ENCODE measurements at places on chromosomes 5 and 9.

DNA sequence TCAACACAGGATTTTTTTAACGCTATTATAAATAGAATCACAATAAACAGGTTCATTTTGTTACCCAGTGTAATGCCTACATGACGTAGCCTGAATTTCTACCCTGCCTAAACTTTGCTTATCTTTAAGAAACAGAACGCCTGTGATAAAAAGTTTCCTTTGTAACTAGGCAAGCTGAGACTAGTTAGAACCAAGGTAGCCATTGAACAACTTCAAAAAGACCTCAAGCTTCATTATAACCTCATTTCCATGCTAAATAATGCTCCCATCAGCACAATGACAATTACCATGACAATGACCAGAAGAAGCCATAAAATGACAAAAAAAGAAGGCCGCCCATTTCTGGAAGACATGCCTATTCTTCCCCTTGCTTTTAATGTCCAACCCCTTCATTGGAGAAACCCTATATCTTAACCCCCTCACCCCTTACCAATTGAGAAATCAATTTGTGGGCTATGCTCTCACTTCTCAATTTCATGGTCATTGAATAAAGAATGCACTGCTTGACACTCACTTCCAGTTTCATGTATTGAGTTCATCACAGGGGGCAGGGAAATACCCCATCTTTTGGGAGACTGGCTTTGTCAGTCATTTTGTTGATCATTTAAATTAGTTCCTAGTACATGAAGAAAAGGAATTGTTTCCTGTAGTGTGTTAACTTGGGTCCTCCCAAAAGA lies 276.8 kb downstream of the MCTP1 start:
- no peak for DNase-seq

- DNase-seq = no peak
Observed at GRCh38 chr5:37248421-37248969, 681 bp downstream of the CPLANE1 start.

- DNase-seq = no peak
Observed at GRCh38 chr5:90981821-90982220, 401.3 kb downstream of the ARRDC3 start.

GRCh38 chr5:89065919-89066318 lies 182.9 kb upstream of the MEF2C start:
- no peak for DNase-seq

DNA sequence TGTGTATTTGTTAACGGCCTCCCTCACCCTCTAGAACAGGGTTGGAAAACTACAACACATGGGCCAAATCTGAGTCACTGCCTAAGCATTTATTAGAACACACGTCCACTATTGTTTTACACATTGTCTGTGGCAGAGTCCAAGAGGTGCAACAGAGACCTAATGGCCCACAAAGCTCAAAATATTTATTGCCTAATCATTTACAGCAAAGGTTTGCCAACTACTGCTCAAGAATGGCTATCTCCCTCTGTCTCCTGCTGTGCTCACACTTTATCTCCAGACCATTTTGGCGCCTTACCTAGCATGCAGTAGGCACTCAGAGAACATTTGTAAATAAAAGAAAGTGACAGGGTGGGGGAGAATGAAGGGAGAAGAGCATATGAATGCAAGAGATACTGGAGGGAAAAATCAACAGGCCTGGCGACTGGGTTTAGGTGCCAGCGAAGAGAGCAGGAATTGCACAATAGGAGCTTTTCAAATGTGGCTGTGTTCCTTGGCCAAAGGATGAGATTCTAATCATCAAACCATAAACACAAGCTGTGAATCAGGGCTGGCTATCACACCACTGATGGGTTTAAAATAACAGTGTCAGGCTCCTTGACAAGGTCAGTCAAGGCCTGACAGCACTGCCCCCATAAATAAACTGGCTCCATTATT lies 80.3 kb downstream of the EPB41L4A start:
- no peak for DNase-seq

DNA sequence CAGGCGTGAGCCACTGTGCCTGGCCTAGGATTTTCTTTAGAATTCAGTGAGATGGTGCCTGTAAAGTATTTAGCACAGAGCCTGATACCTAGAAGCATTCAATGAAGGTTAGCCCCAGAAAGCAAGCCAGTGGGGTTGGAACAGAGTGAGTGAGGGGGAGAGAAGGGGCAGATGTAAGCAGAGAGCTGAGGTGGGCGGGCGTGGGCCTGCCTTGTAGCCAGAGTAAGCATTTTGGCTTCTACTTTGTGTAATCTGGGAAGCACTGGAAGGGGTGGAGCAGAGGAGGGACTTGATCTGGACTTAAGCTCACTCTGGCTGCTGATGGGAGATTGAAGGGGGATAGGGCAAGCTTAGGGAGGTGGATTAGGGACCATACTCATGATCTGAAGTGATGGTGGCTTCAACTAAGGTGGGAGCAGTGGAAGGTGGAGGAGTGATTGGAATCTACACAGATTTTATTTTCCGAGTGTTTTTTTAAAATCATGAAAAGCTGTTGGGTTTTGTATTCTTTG lies 2.6 kb downstream of the EXOSC2 start:
- DNase-seq = no peak

DNA sequence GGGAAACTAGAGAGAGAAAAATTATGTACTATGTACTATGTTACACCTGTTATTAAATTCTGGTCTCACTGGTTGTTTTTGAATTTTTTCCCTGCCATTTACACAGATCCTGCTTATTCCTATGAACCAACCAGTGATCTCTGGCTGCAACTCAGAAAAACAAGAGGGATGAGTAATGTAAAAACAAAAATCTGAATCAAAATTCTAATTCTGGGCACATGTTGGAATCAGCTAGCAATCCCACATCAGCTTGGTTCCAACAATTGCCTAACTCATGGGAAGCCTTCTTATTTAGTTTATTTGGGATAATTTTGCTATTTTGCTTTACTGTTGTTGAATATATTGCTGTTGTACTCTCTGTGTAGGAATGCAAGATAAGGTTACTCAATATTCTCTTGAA lies 78.3 kb downstream of the PLK2 start:
- no peak for DNase-seq

- DNase-seq = no peak
Observed at GRCh38 chr5:135592312-135593045, 13.7 kb upstream of the CXCL14 start.

DNA sequence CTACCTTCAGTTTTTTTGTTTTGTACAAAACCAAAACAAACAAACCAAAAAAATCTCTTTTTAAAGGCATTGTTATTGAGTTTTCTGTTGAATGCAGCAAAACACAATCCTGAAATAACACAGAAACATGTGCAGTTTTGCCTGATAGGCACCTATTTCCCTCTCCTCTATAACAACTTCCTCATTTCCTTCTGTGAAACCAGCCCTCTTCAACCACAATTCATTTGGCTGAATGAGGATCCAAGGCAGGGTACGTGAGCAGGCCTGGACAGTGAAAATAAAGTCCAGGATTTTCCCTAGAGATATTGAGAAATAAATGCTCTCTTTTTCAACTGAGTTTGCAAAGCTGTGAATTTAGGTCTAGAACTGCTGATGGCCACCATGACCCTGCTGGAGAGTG lies 134.8 kb upstream of the LARP1 start:
- no peak for DNase-seq

DNA sequence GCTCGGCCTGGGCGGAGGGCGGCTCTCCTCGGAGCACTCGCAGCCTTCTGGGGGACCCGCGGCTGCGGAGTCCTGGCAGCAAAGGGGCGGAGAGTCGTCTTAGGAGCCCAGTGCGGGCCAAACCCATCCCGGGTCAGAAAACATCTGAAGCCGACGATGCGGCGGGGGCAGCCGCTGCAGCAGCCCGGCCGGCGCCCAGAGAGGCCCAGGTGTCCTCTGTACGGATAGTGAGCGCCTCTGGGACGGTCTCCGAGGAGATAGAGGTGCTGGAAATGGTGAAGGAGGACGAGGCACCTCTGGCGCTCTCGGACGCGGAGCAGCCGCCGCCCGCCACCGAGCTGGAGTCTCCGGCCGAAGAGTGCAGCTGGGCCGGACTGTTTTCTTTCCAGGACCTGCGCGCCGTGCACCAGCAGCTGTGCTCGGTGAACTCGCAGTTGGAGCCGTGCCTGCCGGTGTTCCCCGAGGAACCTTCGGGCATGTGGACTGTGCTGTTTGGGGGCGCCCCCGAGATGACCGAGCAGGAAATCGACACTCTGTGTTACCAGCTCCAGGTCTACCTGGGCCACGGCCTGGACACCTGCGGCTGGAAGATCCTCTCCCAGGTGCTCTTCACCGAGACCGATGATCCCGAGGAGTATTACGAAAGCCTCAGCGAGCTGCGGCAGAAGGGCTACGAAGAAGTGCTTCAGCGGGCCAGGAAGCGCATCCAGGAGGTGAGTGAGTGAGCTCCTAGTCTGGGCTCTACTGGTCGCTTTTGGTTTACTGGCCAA lies 1.2 kb downstream of the JMY start:
- DNase-seq = no peak

DNA sequence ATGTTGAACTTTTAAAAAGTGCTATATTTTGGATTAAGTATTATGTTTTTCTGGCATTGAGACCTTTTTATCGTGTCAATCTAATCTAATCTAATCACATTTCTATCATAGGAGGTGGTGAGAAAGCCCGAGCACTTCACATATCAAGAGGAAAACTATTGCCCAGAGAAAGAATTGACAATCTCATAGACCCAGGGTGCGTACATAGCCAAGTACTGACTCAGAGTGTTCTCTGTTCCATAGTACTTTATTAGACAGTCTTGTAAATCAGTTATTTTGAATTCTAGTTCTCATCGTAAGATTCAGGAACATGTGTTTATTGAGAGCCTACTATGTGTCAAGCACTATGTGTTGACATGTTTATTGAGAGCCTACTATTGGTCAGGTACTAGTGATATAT lies 9.0 kb downstream of the MCCC2 start:
- DNase-seq = no peak

GRCh38 chr9:107044872-107045271 lies 181.9 kb downstream of the ZNF462 start:
- DNase-seq = no peak

DNA sequence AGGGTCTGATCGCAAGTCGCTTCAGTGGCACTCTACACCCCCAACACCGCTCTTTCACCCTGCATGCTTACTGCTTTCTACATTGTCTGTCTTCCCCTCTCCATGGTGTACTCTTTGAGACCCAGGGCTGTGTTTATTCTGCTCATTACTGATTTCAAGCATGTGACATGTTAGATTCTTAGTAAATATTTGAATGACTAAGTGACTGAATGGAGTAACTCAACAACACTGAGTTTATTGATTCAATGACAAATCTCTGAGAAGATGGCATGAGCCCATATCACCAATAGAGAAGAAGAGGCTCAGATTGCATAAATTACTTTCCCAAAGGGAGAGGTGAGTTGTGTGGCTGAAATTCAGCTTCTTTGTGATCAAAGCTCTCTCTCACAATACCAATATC lies 89.7 kb upstream of the OSMR start:
- no peak for DNase-seq

DNA sequence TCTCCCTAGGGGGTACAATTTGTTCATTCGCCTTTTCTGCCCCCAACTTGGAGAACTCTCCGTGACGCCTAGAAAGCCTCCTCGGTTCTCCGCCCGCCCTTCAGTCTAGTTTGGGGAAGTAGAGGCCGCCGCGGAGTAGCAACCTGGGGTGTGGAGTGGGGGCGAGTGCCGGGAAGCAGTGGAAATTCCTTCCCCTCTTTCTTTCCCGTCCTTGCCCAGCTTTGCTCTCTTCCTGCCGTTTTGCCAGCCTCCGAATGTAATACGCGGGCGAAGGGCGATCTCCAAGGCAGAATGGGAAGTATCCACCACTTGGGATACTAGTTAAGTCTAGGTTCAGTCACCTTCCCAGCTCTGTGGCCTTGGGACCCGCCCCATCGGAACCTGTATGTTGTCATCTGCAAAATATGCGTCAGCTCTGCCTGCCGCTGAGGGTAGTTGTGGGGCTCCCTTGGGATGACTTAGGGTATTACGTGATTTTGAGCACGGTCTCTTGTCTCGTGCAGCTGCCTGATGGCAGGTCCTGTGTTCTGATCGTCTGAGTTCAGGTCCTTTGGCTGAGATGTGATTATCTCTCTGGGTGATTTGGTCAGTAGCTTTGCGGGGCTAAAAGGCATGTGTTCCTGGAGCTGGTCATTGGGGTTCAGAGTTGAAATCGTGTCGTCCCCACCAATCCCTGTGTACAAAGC lies 724 bp downstream of the PAM start:
- DNase-seq = peak; percentile 76

- DNase-seq = no peak
Observed at GRCh38 chr5:131959906-131960305, 14.4 kb upstream of the MEIKIN start.

GRCh38 chr9:126561582-126561981 lies 52.1 kb upstream of the LMX1B start:
- DNase-seq = no peak

- DNase-seq = no peak
Observed at GRCh38 chr9:28956116-28956880, 1383.0 kb upstream of the C9orf72 start.

DNA sequence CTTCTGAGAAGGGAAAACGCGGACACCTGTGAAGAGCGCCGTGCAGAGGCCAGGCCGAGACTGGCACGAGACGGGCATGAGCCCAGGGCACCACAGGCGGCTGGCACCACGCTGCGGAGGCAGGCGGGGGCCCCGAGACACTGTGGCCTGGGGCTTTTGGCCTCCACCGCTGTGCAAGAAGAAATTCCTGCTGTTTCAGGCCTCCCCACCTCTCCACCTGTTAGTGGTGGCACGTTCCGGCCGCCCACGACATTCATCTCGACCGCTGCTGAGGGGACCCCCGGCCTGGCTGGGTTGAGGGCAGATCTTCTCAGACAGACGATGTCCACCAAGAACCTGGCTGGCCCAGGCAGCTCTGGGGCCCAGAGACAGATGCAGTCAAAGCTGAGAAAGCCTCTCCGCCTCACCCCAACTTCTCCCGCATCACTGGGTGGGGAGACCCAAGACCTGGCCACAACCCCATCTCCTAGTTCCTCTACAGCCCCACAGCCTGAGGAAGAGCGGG lies 11.5 kb downstream of the NACC2 start:
- DNase-seq = no peak

DNA sequence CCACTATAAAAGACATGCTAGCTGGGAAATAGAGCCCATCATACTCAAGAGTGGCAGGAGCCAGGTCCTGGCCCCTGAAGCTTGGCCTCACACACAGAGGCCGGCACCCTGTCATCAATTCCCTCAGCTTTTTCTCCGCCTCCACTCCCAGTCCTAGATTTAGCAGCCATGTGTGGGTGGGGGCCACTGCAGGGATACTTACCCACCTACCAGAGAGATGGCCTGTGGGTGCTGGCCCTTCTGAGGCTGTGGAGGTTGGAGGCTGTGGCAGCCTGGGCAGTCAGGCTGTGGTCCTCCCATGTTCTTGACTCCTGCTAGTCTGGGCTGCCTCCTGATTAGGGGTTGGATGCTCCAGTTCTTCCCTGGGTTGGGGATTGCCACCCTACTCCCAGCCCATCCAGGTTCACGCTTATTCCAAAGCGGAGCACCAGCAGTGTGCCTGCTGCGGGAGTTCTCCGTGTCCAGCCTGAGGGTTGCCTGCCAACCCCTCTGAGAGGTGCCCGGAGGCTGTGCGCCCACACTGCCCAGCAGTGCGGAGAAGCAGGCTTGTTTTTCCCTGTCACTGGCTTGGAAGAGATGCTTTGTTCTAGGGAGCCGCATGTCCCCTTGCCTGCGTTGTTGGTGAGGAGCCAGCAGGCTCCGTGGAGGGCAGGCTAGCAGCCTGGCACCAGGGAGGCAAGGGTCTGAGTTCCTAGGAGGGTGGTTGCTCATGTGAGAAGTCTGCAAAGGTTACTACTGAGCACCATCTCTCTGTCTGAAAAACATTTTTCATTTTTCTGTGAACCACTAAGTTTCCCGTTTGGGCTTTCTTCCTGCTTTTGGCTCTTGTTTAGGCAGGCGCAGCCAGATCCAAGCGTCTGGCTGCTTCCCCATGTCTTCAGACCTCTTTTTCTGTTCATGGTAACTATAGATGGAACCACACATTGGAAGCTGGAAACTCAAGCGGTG lies 7.5 kb downstream of the SLC22A5 start:
- DNase-seq = no peak

Data from renal pelvis (tissue), 12 donors.